ENCODE measurements at places on chromosomes 11 and 22.

DNA sequence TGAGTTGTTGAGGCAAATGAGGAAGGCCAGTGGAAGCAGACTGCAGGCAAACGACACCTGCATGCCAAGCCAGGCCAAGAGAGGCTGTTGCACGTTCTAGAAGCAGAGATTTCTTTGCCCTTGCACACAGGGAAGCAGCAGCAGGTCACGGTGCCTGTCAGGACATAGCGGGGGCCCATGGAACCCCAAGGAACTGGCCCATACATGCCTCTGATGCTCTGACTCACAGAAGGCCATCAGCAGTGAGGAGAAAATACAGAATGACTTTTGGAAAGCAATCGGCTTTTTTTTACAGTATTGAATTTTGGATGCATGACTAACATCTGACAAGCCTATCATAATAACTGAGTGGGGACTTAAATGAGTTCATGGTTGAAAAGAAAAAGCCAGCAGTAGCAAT is 123.9 kb downstream of the MPPED1 start:
- DNase-seq: no peak

DNA sequence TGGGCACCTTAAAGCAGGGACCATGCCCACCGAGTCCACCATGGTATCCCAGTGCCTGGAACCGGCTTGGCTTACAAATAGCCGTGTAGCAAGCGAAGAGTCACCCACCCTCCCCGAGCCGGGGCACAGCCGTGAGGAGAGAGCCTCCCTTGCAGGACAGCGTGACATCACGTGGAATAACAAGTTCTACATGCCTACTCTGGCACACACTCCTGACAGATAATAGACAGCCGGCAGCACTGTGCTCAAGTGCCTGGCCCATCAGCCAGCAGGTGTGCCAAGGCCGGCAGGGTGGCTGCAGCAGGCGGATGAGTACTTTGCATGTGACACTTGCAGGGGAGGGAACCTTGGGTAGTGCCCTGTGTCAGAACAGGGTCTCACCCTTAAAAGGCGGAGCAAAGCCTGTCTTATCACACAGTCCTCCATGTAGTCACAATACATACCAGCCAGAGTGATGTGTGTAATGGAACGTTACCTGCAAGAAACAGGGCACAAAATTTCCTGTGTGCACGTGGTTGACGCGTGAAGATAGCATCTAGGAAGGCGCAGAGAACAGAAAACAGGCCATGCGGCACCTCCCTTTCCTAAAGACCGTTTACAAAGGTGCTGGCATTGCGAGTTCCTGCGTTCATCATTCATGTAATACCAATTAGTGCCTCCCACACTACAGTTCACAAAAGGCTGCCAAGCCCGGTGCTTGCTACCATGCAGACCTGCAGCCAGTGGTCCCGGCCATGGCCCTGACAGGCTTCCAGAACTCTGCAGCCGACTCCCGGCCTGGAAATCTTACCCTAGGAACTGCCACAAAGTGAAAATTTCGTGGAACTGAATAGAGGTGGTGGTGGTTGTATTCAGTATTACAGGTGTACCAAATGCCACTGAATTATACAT is 16.4 kb downstream of the TOM1 start:
- no peak for DNase-seq

DNA sequence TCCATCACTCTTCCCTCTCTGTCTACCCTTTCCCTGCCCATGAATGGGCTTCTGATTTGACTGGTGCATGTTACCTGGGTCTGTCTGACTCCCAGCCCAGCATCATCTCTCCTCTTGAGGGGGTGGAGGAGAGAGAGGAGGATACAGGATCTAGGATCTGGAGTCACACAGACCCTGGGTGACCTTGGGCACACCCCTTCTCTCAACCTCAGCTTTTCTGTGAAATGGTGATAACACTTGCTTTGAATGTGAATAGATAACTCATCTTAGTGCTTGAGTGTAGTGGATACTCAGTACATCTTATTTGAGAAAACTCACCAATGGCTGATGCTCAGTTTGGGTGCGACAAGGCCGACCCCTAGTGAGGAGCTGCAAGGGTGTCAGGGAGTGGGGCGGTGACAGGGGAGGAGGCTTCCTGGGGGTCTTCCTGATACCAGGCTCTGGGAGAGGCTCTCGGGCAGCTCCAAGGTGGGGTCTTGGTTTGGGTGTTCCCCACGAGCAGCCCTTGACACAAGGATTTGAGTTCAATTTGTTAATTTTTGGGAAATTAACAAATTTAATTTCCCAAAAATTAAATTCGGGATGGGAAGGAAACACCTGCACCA is 9.0 kb downstream of the INCENP start:
- DNase-seq: no peak

DNA sequence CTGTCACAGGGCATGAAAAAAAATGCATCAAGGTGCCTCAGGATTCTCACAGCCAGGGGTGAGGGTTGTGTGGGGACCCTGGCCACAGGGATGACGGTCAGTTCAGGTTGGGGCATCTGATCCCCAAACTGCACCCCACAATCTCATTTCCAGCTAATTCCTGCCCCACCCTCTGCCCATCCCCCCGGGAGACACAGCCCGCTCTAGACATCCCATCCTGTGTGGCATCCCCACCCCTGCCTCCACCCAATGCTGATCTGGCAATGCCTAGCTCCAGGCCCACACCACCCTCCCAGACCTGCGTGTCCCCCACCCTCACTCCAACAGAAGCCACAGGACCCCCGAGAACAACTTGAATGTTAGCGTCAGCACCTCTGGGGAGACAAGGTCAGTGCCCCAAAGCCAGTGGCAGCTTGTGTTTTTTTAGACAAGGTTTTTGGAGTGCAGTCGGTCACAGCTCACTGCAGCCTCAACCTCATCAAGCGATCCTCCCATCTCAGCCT is 25.3 kb downstream of the TSPAN4 start:
- DNase-seq: no peak

GRCh38 chr11:99351624-99352023 is 330.9 kb downstream of the CNTN5 start:
- DNase-seq: no peak

- no peak for DNase-seq
Observed at GRCh38 chr11:8459711-8460399, 134.2 kb downstream of the STK33 start.

DNA sequence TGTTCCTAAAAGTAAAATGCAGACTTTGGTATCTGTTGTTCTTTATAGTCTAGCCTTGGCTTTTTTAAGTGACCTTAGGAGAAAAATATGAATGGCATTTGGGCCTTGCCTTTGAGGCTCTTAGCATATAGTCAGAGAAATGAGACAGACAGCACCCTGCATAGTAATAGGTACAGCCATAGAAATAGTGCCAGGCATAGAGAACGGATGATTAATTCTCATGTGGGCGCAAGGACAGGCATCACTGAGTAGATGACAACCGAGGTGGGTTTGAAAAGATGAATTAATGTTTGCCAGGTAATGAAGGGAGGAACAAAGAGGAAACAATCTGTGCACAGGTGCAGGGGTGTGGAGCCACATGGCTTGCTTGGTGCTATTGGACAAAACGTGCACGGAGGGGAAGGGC is 90.5 kb downstream of the BMAL1 start:
- DNase-seq: no peak

- DNase-seq: no peak
Observed at GRCh38 chr11:68381716-68382115, 69.3 kb downstream of the LRP5 start.

DNA sequence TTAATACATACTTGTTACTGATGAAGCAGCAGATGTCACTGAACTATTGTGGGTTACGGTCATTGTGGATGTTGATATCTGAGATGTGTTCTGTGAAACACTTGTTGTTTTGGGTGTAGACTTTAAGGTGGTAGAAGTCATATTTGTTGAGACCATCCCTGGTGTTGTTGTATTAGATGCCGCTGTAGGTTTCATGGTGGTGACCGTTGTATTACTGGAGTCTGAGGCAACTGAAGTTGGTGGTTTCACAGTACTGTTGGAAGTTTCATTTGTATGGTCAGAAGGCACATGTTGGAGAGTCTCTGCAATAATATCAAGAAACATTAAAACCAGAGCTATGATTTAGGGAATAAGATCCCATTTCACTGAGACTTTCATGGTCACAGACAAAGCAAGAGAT is 50.7 kb downstream of the TMEM123 start:
- DNase-seq: no peak

GRCh38 chr11:45917286-45917622 is 423 bp downstream of the PEX16 start:
- no peak for DNase-seq

Measured in Jurkat, Clone E6-1 (cell line).